Endothelial cell (in vitro differentiated cells): ENCODE measurements at places on chromosomes 5 and 9.
A peak's percentile ranks its signal among the peaks of the same experiment; 100 is the strongest.

DNA sequence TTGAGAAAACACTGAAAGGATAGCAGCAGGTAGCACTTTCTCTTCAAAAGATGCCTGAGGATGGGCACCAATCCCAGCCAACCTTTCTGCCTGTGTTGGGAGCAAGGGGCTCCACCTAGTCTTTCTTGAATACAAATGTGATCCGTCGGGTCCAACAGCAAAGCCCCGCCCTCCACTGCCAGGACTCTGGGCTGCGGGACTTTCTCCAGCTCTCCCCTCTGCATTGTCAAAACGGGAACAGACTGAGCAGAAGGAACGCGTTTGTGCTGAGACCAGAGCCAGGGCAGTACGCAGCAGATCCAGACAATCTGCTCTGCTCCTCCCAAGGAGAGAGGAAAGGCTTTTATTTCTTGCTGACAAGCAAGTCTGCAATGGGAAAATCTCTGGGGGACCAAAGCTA, 139.7 kb downstream of the SEC61B start:
- H3K36me3 ChIP-seq, result peaks cover 8% of the 10 kb centered on the region
- DNase-seq, result no peak
- H3K4me3 ChIP-seq, result no peak overlapping the region
- H3K4me1 ChIP-seq, result peaks cover 16% of the 10 kb centered on the region

DNA sequence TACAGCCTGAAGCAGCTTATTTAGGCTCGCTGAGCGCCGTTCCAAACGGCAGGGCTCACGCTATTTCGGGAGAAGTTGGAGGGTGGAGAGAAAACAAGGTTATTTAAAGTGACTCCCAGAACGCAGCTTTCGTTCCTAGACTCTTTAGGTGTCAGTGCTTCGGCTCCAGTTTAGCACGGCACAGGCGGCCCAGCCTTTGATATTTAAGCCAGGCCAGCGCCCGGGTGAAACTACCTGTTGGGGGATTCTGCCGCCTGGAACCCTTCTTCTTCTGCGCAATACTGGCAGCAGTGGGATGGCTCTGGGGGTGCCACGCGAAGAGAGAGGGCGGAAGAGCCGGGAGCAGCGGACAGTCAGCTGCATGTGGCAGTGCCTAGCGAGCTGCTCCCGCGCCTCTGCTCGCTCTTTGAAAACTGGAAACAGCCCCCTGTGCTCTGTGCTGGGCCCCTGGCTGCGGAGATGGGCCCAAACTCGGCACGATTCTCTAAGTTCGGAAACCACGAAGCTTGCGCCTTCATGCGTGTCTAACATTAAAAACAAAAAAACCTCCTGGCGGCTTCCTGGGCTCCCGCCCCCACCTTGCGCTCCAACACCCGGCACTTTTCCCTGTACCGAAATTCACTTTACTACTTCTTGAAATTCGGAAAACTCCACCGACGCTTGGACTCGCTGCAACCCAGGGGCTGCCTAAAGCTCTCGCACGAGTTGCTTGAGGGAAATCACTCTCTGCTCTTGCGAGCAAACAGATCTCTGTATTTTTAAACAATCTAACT, 34.6 kb upstream of the NFIB start:
- peaks cover 9% of the 10 kb centered on the region for H3K36me3 ChIP-seq
- no peak overlapping the region for H3K27ac ChIP-seq
- peaks cover 57% of the 10 kb centered on the region for H3K4me1 ChIP-seq
- H3K4me3 ChIP-seq, result no peak overlapping the region
- H3K27me3 ChIP-seq, result peaks cover 31% of the 10 kb centered on the region

- DNase-seq, result no peak
- peaks cover 2% of the 10 kb centered on the region for H3K27me3 ChIP-seq
- no peaks in the 10 kb centered on the region for H3K36me3 ChIP-seq
- no peaks in the 10 kb centered on the region for H3K4me1 ChIP-seq
- H3K27ac ChIP-seq, result no peak overlapping the region
These were observed 70.8 kb downstream of the FBXO38 start for GRCh38 chr5:148454576-148454975.

DNA sequence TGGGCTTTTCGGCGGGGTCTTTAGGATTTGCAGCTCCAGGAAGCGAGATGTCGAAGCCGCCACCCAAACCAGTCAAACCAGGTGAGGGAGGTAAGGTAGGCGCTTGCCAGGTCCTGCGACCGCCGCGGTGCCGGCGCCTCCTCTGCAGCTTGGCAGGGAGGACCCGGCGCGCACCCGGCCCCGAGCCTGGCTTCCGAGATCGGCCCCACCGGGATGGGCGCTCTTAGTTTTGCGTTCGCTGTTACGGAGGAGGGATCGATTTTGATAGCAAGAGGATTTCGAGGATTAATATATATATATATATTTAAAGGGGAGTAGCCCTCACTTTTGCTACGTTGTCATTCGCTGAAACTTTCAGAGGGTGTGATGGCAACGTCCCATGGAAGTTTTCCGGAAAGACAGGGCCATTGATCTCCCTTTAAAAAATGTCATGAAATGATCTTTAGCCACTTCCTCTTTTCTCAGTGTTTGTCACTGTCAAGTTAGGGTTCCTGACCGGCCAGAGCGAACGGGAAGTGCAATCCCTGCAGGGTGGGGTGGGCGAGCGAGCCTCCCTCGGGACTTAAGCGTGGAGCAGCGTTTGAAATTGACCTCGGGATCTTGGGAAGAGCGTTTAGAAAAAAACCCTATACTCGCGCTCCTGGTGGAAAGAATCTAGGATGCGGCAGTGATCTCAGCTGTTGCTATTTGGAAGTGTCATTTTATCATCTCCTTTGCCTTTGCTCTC, 495 bp downstream of the OSTF1 start:
- peak overlapping the region; percentile 99 for H3K4me3 ChIP-seq
- H3K36me3 ChIP-seq, result no peaks in the 10 kb centered on the region
- peaks cover 7% of the 10 kb centered on the region for H3K27me3 ChIP-seq

GRCh38 chr5:151683986-151684588, 2.6 kb downstream of the SPARC start:
- no peak overlapping the region for H3K4me3 ChIP-seq
- peaks cover 60% of the 10 kb centered on the region for H3K4me1 ChIP-seq
- H3K27me3 ChIP-seq, result peaks cover 5% of the 10 kb centered on the region
- peak overlapping the region; percentile 65 for H3K27ac ChIP-seq
- DNase-seq, result no peak

DNA sequence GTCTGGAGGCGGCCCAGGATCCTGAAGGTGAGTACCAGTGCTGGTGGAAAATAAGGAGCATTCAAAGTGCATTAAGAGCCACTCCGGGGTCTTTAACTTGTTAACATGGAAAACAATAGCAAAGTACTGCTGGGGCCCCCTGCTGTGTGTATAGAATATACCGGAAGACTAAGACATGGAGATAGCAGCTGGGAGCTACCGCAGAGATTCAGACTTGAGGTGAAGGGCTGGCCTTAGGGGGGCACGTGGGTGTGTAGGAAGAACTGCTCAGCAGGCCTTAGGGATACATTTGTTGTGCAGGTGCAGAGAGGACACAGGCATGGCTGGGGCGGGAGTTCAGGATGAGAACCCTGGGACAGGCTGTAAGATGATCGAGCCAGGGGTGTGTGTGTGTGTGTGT, 1.2 kb upstream of the DMRT1 start:
- H3K36me3 ChIP-seq, result no peaks in the 10 kb centered on the region
- peak; percentile 4 for DNase-seq
- H3K27me3 ChIP-seq, result peaks cover 9% of the 10 kb centered on the region

DNA sequence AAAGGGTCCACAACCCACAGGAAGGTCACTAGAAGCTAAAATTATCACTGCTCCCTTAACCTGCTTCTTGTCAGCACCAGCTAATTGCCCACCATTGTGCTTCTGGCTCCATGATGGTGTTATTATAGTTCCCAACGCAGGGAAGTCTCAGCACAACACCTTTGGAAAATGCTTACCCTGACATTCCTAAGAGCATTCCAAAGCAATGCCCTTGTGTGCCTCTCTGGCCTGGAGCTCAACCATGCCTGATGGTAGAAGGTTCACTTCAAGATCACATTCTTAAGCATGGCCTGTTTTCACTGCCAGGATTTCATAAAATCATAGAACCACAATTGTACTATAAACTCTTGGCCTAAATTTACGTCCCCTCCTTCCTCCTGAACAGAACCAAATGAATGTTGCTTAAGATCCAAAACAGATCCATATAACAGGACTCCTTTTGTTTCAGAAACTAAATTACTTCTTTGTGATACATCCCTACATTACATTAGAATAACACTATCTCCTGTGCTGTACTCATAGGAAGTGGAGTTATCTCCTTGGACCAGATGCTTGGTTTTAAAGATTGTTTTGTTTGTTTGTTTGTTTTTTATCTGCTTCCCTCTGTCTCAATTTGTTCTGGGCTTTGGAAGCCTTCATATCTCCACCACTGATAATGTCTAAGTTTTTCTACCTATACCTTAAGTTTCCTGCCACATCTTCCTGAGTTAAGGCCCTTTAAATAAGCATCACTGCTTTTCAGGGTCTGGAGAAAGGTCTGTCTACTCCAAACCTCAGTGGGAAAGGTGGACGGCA, 32.1 kb downstream of the ARL15 start:
- no peak for DNase-seq
- H3K27ac ChIP-seq, result peak overlapping the region; percentile 84
- H3K36me3 ChIP-seq, result peaks cover 20% of the 10 kb centered on the region
- peaks cover 35% of the 10 kb centered on the region for H3K4me1 ChIP-seq
- H3K27me3 ChIP-seq, result peaks cover 4% of the 10 kb centered on the region

DNA sequence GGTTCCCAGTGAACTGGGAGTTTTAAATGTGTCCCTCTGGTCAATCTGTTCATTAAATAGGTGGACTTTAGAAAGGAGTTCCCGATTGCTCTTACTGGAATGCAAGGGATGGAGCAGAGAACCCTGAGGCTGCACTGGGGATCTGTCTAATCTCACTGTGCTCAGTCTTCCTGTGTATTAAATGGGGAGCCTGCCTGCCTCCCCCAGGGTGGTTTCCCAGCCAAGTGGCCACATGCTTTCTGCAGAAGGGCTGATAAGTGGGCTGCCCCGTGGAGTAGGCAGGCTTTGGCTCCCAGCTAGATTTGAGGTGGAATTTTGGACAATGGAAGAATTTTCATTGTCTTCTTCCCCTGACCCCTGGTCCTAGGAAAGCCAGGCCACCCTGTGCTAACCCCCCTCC, 14.0 kb upstream of the PHYHD1 start:
- no peak overlapping the region for H3K4me3 ChIP-seq
- no peaks in the 10 kb centered on the region for H3K27me3 ChIP-seq
- no peak overlapping the region for H3K27ac ChIP-seq

GRCh38 chr5:134048864-134049263, 44.1 kb upstream of the VDAC1 start:
- no peak for DNase-seq
- peaks cover 3% of the 10 kb centered on the region for H3K27me3 ChIP-seq
- no peak overlapping the region for H3K4me3 ChIP-seq
- no peak overlapping the region for H3K27ac ChIP-seq
- peaks cover 4% of the 10 kb centered on the region for H3K4me1 ChIP-seq

DNA sequence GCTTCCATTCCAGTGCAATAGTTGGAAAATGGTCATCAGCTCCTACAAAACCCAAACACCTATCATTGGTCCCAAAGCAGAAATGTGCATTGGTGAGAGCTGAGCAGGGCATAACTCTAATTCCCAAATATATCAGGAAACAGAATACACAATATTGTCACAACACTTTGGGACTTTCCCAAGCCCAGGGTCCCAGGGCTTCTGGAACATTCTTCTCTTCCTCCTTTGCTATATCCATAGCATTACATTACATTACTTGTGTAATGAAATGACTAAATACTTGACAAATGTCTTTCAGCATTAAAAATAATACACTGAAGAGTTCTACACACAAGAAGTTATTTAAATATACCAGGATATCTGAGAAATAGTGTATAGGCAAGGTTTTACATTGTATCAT, 45.6 kb downstream of the LIX1 start:
- no peaks in the 10 kb centered on the region for H3K36me3 ChIP-seq
- no peak overlapping the region for H3K4me3 ChIP-seq
- no peaks in the 10 kb centered on the region for H3K27me3 ChIP-seq
- no peak for DNase-seq
- no peak overlapping the region for H3K27ac ChIP-seq

GRCh38 chr9:17928228-17928627, 349.4 kb downstream of the SH3GL2 start:
- no peaks in the 10 kb centered on the region for H3K27me3 ChIP-seq
- no peaks in the 10 kb centered on the region for H3K4me1 ChIP-seq
- no peak overlapping the region for H3K4me3 ChIP-seq

GRCh38 chr5:161751265-161751664, 65.7 kb downstream of the GABRA6 start:
- H3K27me3 ChIP-seq, result no peaks in the 10 kb centered on the region
- H3K4me1 ChIP-seq, result no peaks in the 10 kb centered on the region
- no peak overlapping the region for H3K27ac ChIP-seq
- H3K36me3 ChIP-seq, result no peaks in the 10 kb centered on the region
- DNase-seq, result no peak
- H3K4me3 ChIP-seq, result no peak overlapping the region

DNA sequence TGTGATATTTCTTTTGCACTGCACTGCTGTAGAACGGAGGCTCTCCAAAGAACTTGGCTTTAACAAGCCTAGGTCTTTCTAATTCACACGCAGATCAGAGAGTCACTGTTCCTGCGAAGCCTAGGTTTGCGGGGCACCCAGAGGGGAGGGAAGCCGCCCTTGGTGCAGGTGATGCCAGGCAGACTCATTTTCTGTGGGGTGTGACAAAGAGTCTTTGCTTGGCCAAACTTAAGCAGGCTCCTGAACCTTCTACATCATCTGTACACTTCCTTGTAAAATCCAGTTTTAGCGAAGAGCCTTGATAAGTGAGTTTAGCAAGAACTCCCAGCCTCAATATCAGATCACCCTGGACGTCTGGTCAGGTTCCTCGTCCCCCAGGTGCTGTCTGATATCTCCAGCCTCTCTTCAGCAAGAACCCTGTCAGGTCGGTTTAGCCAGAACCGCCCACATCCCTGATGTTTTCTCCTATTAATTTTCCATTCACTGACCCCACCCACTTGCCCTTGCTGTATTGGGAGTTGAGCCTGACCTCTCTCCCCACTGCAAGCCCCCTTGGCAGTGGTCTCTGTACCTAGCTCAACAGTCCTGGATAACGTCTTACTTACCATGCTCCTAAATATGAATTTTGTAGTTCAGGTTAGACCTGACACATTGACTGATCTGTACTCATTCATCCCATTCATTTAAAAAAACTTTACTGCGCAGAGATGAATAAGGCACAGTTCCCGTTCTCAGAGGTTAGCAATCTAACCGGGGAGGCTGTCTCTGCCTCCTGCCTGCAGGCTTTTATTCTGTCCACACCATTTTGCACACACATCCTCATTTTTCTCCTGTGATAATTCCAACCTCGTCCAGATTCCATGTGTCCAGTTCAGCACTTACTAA, 880 bp upstream of the UBAC1 start:
- peaks cover 12% of the 10 kb centered on the region for H3K4me1 ChIP-seq
- no peak for DNase-seq
- H3K27ac ChIP-seq, result peak overlapping the region; percentile 5
- H3K4me3 ChIP-seq, result peak overlapping the region; percentile 92

DNA sequence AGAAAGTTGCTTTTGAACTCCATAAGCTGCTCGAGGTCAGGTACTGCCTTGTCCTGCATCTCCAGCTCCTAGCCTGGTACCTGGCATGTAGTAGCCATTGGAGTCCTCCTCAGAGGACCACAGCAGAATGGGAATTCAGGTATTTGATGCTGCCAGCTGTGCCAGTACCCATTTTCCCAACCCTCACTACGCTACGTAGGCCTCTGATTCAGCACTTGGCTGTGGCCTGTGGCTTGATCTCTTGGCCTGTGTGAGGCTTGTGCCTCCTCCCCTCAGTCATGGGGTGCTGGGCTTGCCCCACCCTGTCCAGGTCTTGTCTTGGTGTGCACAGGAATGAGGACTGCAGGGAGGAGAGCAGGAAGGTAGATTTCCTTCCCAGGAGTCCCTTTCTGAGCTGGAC, 11.8 kb downstream of the OTULIN start:
- H3K36me3 ChIP-seq, result peaks cover 13% of the 10 kb centered on the region
- peak overlapping the region; percentile 80 for H3K27ac ChIP-seq
- no peak for DNase-seq
- H3K27me3 ChIP-seq, result no peaks in the 10 kb centered on the region
- H3K4me3 ChIP-seq, result no peak overlapping the region
